ENCODE measurements at places on chromosomes 1 and 21.

DNA sequence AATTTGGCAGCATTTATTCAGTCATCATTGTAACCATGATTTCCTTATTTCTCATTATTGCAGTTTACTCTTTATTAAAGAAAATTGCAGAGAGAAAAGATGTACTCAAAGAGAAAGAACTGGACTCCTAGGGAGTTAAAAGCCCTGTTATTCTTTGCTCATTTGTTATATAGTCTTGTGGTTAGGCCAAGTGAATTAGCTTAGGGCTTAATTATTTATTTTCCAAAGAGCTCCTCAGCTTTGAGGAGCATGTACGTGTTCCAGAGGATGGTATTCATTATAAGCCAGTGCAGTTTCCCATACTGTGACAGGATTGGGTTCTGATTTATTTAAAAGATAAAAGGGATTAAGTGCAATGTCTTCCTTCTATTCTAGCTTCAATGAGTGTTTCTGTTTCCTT, 86.4 kb downstream of the GPR161 start:
- DNase-seq, result no peak

GRCh38 chr1:167105271-167106118, 11.6 kb downstream of the STYXL2 start:
- no peak for DNase-seq

DNA sequence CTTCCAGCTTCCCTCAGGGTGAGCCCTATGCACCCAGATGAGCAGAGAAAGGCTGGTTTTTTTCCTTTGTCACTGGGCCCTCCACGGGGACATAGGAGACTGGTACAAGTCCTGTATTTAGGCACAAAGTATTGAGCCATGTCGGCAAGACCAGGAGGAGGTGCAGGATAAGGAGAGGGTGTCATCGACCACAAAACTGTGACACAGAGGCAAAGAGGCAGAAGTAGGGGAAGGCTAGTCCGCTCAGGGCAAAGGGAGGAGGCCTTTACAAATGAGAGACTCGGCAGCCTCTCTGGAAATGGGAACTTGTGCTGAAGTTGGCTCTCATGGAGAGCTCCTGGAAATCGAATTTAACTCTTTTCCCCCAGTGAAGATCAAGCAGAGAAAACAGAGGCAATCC, 70.7 kb upstream of the CAMK1G start:
- DNase-seq, result no peak

GRCh38 chr1:89165811-89166210, 10.0 kb downstream of the GBP7 start:
- no peak for DNase-seq

GRCh38 chr1:113192980-113193379, 120.0 kb downstream of the LRIG2 start:
- no peak for DNase-seq

GRCh38 chr1:102733491-102734236, 374.7 kb downstream of the COL11A1 start:
- DNase-seq, result no peak

- no peak for DNase-seq
Observed at GRCh38 chr1:67747671-67748546, 62.9 kb downstream of the GADD45A start.

GRCh38 chr1:30909365-30910068, 959 bp upstream of the SDC3 start:
- no peak for DNase-seq

- DNase-seq, result no peak
Observed at GRCh38 chr1:12184008-12184681, 17.4 kb downstream of the TNFRSF1B start.

DNA sequence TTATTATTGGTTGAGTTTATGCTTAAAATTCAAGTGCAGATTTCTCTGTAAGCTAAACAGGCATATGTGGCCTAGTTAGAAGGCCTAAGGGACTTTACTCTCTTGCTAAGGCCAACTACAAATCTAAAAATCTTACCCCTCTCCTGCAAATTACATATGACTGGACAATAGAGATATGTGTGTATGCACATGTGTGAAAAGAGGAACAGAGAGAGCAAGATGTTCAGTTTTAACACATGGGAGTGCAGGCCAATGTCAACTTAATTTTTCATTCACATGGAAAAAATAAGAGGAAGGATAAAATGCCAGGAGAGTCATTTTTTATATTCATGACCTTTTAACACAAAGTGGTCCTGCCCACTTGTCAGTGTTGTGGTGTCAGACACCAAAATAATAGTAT, 8.5 kb downstream of the OR10K2 start:
- no peak for DNase-seq

- no peak for DNase-seq
Observed at GRCh38 chr21:45847870-45848269, 133.7 kb upstream of the COL6A1 start.

- no peak for DNase-seq
Observed at GRCh38 chr1:153344718-153345025, 4.0 kb downstream of the PGLYRP4 start.

- DNase-seq, result peak; percentile 61
Observed at GRCh38 chr21:42799948-42800347, 79.4 kb downstream of the WDR4 start.

- no peak for DNase-seq
Observed at GRCh38 chr1:24275104-24275410, 44.1 kb upstream of the GRHL3 start.

DNA sequence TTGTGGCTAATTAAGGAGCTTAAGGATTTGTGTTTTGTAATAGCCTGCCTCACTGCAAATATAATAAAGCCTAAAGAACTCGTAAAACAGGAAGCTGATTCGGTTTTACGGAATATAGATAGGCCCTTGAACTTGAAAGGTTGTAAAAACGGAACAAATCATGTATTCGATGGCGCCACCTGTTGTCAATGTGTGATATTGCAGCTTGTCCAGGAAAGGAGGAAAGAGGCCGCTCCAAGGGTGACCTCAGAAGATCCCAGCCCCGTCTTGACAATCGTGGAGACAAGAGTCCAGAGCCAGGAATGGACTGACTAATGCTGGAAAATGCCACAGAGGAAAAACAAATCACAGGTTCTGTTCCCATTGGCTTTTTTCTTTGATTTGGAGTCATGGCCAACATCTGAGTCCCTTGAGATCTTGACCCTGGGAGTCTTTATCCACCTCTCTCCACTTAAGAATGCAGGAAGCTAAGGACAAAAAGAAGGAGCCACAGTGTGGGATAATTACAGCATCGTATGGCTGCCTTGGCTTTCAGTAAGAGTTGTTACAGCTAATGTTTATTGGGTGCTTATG, 7.0 kb upstream of the IGSF21 start:
- peak; percentile 51 for DNase-seq

GRCh38 chr1:47914952-47915676, 82.1 kb downstream of the TRABD2B start:
- no peak for DNase-seq

DNA sequence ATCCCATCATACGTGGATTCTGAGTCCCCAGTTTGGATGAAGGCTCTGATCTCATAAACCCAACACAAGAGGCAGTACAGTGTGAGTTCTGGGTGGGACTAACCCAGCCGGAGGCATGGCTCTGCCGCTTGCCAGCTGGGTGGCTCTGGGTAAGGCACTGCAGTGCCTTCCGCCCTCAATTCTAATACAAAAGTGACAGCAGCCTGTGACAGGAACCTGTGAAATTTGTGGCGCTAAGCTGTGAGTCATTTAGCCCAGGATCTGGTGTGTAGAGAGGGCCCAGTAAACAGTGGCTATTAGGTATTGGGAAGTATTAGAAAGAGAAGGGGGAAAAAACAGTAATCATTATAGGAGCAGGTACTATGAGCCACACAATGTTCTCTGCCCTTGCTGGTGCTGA, 23.3 kb downstream of the HSPG2 start:
- DNase-seq, result no peak

DNA sequence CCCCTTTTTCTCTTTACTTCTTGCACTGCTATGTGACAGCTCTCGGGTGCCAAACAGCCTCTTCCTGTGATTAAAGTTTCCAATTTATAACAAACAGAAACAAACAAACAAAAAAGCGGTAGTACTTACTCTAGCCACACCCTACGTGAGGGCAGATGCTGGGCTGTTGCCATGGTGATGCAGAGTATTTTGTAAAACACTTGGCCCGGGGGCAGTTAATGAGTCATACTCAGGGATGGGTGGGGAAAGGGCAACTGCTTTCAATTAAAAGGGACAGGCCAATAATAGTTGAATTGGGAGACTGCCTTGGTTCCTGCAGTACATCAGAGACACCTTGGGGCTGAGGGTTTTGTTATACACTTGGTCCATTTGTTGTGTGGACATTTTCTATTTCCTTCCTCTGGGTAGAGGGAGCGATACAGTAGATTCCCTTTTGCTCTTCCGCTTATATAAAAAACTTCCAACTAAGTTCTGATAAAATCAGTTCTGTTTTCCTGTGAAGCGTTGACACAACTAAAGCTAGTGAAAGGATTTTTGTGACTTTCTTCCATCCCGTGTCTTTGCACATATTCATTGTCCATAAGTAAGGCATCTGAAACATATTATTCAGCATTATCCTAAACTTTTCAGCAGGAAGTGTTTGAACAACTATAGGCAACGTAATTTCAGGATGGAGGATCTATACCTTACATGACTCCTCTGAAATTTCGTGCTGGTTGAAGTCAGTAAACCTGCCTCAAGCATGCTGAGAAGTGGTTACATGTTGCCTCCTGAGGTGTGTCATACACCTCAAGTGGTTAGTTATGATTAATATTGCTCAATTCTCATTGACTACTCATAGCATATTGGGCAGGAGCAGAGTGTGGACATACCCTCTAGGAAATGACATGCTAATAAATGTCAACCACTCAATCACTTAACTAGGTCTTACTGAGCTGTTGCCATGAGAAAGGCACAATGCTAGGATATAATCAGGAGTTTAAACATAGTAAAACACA, 36.7 kb upstream of the THEM4 start:
- peak; percentile 67 for DNase-seq

DNA sequence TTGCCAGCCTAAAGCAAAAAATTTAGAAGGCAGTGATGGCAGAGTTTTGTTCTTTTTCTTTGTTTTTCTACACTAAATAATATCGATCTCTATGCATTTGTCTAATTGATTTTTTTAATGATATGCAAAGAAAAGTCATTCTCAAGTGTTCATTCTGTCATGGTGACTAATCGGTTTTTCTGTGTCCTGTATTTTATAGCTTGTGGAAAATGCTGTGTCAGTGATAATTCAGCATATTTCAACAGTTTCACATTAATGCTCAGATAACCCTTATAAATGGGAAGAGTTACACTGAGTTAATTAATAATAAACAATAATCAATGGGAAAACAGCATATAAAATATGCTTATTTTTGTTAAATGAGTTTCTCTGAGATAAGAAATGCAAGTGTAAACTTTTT, 824.9 kb downstream of the AMY1C start:
- DNase-seq, result no peak

GRCh38 chr1:172875892-172876291, 174.8 kb downstream of the TNFSF18 start:
- no peak for DNase-seq

DNA sequence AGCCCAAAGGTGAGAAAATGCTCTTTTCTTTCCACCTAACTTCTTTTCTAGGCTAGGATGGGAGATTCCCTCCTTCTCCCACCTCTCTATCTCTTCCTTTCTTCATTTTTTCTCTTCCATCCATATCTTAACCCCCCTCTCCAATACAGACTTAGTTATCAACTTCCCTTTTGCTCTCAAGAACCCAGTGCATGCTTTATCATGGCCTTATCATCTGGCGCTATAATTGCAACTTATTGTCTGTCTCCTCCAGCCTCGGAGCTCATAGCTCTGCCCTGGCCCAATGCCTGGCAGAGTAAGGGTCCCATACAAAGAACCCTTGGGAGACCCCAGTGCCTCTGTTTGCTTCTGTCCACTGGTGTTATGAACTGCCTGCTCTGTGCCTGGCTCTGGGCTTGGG, 71.0 kb upstream of the NFASC start:
- no peak for DNase-seq

GRCh38 chr1:233737341-233737740, 123.4 kb downstream of the KCNK1 start:
- no peak for DNase-seq

- no peak for DNase-seq
Observed at GRCh38 chr1:103900005-103900404, 150.3 kb downstream of the AMY1C start.

GRCh38 chr1:97806996-97807520, 113.8 kb downstream of the DPYD start:
- DNase-seq, result no peak

- no peak for DNase-seq
Observed at GRCh38 chr21:21806711-21807597, 808.7 kb downstream of the NCAM2 start.

- DNase-seq, result no peak
Observed at GRCh38 chr1:111837393-111837792, 81.7 kb downstream of the DDX20 start.

DNA sequence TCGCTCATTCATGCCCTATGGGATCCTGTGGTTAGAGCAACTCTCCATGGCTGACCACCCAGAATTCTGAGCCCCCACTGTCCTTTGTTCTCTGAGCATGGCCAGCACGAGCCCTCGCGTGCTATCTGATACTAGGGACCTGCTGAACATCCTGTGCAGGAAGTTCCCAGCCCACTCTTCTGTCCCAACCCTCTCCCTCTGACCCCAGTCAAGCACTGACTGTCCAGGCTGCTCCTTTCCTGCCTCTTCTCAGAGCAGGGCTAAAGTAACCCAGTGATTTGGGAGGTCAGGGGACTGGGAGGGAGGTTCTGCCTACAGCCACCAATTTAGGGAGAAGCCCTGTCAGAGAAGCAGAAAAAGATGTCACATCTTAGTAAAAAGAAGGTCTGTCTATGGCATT, 21.2 kb downstream of the CYP4B1 start:
- no peak for DNase-seq

DNA sequence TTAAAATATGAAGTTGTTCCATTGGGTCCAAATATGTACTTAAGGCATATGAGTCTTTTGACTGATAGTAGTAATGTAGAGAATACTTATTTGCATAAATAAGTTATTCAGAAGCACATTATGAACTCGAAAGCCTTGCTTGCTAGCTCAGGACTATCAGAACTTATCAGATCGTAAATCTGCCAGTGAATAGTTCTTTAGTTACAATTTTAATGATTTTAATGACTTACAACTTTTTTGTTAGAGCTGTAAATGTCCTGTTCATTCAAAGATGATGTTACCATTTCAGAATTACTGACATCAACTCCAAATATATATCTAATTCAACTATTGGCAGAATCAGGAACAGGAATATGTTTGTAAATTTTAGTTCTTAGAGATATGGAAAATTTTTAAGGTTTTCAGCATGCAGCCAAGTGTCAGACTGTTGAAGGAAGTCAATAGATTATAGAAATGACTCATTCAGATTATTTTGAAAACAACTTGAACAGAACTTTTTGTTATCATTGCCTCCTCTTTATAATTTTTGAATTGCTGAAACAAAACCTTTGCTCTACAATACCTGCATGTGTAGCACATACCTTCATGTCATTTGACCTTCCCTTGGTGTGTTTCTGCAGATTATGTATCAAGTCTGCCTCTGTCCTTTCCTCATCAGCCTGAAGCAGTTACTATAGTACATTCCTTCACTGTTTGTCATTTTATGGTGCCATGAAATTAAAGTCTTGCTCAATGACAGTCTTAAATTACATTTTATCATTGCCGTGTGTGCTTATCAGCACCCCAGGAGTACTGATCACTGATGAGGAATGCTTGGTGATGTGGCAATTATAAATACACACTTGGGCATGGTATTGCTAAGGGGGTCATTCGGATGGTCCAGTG, 44.9 kb downstream of the LRRC8D start:
- DNase-seq, result no peak

All from memory B cell (primary cell).